ENCODE measurements at places on chromosomes 11 and 22.

GRCh38 chr11:16603245-16603644 lies 135.2 kb upstream of the C11orf58 start:
- DNase-seq: no peak

GRCh38 chr22:24474649-24475255 lies 20.4 kb upstream of the UPB1 start:
- no peak for DNase-seq

DNA sequence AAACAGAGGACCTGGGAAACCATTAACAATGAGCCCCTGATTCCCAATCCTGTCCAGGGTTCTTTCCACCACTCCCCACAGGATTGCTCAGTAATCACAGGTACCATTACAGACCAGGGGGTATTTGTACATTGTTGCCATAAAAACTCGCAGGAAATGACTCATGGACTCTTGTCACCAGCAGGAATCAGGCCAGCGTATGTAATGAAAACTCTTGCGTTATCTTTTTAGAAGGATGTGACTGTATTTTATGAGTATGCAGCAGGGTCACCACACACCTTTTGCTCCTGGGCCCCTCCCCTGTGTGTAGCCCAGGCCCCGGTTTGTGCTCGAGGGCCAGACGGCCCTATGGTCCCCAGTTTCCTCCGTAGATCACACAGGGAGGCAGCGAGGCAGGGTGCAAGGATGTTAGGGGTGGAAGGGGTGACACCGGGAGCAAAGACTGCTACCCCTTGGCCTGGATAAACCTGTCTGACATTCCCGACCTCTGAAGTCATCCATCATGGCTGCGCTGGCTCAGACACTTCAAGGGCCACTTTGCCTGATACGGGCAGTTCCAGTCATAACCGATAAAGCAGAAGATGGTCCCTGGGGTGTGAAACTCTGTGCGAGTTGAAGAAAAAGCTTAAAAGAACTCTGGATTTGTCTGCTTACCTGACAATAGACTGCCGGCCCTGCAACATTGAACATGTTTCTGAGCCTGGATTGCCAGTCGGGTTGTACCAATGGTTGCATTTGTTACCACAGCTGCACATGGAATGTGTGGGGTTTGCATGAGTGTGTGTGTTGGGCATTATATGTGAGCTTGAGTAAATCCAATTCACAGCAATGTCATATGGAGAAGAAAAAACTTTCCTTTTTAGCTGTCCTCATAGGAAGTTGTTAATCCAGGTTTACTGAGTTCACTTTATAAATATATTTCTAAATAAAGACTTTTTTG lies 56.9 kb downstream of the MICAL2 start:
- DNase-seq: peak; percentile 43

GRCh38 chr11:30984827-30985226 lies 384.7 kb downstream of the DCDC1 start:
- no peak for DNase-seq

DNA sequence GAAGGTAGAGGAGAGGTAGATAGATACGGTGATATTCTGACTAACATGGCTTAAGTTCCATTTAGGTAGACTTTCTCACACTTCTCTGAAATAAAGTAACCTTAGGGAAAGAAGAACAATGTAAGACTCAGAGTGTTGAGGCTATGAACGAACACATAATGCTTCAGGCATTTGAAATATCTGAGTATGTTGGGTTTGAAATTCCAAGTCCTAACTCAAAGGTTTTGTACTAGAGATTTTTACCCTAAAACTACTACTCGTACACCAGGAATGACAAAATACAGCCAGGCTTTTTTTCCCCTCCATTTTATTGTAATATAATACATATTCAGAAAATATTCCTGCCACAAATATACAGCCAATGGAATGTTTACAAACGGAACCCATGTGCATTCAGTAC lies 592.6 kb downstream of the ETS1 start:
- no peak for DNase-seq

DNA sequence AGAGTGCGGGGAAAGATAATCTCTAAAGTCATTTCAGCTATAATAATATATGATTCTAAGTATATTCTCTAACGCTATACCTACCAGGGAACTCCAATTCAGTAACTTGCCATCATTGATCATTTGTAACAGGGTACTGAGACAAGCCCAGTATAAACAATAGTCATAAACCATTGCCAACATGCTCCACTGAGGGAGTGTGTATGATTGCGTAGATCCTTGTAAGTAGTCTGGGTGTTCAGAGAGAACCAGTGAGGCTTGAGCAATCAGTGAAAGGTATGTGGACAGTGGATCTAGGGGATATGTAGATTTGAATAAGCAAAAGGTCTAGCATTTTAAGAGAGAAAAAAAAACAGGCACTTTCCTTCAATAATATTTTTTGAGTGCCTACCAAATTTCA lies 1326.0 kb downstream of the LRRC4C start:
- DNase-seq: no peak

- peak; percentile 89 for DNase-seq
Measured at GRCh38 chr11:44911029-44911814, 39.5 kb downstream of the TP53I11 start.

GRCh38 chr11:119696378-119697222 lies 32.4 kb downstream of the NECTIN1 start:
- no peak for DNase-seq
